Activated CD4-positive, alpha-beta T cell treated with anti-CD3 and anti-CD28 coated beads, Interleukin-2, amount 50 U/mL, for 4 hours (primary cell): ENCODE measurements at places on chromosomes 4 and X.

- DNase-seq, result no peak
Measured at GRCh38 chr4:84146300-84146959, 352.7 kb downstream of the NKX6-1 start.

- no peak for DNase-seq
Measured at GRCh38 chr4:53616219-53616618, 24.9 kb upstream of the LNX1 start.

- DNase-seq, result no peak
Measured at GRCh38 chrX:140151316-140151715, 186.0 kb upstream of the CXorf66 start.

DNA sequence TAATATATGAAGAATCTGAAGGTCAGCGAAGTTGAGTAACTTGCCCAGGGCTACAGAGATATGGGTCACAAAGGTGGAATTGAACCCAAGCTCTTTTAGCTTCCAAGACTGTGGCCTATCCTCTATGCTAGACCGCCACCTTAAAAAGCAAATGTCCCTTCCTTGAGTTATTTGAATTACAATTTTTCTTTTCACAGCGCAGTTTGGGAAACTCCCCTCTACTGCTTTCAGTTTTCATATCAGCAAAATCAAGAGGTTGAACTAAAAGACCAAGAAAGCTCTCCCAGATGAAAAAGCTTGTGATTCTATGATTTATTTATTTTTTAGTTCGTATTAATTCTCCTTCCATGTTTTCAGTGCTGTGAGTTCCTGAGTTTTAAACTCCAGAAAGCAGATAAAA lies 174.5 kb upstream of the C1QTNF7 start:
- no peak for DNase-seq

- DNase-seq, result no peak
Measured at GRCh38 chr4:121885115-121885514, 14.8 kb upstream of the BBS7 start.
